ENCODE measurements at places on chromosomes 4 and X.

DNA sequence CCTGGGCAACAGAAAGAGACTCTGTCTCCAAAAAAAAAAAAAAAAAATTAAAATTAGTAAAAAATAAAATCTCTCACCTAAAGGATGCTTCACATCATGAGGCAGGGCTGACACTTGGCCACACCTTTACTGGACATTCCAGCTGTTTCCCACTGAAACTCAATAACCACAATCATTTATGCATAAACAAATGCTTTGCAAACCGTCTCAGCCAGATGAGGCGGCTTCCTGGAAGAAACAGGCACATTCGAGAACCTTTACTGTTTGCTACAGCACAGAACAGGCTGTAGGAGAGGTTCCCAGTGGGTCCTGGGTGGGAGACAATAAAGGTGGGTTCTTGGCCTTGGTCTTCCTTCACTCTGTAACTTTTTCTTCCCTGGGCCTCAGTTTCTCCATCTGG, 10.9 kb upstream of the TBC1D14 start:
- no peak for DNase-seq

GRCh38 chr4:124833831-124834505, 121.4 kb upstream of the ANKRD50 start:
- DNase-seq, result no peak

GRCh38 chrX:131734621-131735020, 190.7 kb downstream of the OR13H1 start:
- no peak for DNase-seq

DNA sequence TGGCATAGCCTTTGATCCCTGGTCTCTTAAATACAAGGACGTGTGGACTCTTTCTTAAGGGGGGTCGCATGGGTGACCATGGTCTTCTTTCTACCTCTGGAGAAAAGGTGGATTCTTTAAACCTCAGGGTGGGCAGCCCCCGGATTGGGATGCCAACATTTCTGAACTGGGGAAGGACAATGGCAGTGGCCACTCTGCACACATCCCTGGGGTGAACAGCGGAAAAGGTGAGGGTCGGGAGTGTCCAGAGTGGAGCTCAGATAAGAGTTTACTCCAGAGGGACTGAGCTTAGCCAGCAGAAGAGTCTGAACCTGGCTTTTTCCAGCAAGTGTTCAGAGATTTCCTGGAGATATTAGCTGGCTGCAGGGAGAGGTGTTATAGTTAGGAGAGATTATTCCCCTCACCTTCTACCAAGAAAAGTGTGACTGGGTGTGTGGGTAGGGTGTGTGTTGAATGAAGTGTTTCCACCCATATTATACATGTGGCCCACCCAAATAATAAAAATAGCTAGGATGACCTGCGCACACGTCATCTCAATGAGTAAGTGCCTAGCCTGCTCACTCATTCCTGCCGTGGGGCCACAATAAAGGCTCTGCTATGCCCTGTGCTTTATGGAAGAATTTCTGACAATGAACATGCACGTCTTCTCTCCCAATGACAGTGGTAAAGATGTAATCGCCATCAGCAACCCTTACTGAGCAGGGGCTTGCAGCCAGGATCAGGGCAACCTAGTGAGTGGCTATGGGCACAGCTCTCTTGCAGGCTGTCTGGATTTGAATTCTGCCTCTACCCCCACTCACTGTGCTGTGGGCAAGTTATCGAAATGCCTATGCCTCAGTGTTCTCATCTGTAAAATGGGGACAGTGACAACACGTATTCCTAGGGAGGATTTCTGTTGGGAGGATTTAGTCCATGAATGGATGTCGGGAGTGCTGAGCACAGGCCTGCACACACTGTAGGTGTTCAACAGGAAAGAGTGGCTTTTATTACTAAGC, 76.6 kb downstream of the SLC2A9 start:
- DNase-seq, result no peak

DNA sequence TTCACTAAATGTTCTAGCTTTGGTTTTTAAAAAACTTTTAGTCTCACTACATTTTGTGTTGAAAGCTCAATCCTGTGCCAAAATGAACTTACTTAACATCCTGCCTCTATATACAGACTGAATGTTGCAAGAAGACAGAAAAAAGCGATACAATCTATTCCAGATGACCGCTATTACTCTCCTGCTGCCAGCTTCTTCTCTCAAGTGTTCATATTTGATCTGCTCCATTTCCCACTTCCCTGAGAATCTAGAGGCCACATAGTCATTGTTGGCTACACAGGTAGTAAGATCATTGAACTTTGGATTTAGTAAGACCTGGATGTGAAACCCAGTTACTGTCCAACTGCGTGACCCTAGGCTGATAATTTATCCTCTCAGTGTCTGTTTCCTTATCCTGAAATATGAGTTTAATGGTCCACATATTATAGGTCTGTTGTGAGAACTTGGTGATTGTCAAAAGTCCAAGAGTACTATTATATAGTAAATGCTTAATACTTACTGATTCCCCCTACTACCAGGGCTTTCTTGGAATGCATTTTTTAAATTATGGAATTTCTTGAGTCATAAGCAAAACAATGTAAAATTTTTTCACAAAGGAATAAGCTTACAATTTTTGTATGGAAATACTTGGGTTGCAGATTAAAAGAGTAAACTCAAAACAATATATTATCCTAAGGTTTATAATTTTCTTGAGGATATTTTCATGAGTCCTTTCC, 976.8 kb upstream of the ADGRL3 start:
- no peak for DNase-seq

GRCh38 chrX:31423609-31424189, 351.9 kb upstream of the FTHL17 start:
- no peak for DNase-seq

GRCh38 chr4:4717692-4718091, 141.8 kb upstream of the MSX1 start:
- DNase-seq, result no peak

GRCh38 chr4:94782707-94783106, 25.0 kb downstream of the BMPR1B start:
- no peak for DNase-seq

GRCh38 chr4:1403591-1404572, 2.4 kb downstream of the NKX1-1 start:
- no peak for DNase-seq

DNA sequence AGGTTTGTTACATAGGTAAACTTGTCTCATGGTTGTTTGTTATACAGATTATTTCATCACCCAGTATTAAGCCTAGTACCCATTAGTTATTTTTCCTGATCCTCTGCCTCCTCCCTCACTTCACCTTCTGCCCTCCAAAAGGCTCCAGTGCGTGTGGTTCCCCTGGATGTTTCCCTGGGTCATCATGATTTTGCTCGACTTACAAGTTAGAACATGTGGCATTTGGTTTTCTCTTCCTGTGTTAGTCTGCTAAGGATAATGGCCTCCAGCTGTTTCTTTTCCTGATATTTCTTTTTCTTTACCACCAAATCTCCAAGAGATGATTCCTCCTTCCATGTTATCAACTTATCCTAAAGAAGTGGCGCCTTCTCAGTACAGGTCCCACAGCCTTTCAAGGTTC, 543.1 kb upstream of the ADGRL3 start:
- DNase-seq, result no peak

GRCh38 chr4:114034189-114034588, 54.7 kb upstream of the ARSJ start:
- no peak for DNase-seq

DNA sequence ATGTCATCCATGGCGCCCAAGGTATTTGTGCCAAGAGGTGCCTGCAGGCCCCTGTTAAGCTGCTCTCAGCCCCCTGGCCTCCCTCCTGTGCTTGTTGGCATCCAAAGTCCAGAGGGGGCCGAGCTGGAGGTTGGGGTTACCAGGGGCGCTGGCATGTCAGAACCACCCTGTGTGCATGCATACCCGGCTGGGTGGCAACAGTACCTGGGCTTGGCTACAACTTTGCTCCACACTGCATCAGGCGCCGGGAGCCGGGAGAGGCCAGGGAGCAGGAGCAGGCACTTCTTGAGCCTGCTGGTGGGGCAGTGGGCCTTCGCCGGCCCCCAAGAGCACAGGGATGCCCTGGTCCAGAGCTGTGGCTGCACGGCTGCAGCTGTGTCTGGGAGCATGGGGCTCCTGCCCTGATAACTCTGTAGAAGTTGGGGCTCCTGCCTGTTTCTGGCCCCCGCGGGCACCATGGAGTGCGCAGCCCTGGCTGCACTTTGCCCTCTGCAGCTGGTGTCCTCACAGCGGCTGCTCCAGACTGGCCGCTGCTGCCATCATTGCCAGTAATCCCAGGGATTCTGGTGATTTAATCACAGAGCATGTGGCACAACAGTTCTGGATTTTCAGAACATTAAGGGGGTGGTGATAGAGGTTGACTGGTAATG, 130.3 kb downstream of the ARHGAP10 start:
- no peak for DNase-seq

GRCh38 chr4:20938204-20938603, 237.9 kb downstream of the PACRGL start:
- no peak for DNase-seq

DNA sequence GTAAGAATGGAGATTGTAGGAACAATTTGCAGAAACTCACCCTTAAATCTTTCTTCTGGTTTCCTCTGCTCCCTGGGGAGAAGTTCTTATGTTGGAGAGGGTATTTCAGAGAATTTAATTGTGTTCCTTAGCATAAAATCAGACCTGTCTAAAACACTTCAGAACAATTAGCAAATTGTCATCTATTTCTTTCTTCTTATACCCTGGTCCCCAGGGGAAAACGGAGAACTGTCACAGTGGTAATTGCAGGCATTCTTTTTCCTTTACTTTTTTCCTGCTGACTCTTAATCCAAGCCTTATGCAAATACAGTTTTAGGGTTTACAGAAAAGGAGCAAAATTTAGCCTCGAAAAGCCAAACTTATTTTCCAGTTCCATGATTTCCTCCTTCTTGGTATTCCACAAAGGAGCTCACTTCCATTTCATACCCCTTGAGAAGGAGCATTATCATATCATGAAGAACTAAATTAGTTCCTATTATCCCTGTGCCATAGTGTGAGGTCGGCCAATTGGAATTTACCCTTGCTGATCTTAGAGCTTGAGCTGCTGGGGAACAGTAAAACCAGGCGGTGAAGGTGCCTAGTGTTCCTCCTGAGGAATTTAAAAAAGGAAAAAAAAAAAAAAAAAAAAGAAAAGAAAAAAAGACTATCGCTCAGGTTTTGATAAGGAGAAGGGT, 173.8 kb downstream of the IL15 start:
- DNase-seq, result no peak

DNA sequence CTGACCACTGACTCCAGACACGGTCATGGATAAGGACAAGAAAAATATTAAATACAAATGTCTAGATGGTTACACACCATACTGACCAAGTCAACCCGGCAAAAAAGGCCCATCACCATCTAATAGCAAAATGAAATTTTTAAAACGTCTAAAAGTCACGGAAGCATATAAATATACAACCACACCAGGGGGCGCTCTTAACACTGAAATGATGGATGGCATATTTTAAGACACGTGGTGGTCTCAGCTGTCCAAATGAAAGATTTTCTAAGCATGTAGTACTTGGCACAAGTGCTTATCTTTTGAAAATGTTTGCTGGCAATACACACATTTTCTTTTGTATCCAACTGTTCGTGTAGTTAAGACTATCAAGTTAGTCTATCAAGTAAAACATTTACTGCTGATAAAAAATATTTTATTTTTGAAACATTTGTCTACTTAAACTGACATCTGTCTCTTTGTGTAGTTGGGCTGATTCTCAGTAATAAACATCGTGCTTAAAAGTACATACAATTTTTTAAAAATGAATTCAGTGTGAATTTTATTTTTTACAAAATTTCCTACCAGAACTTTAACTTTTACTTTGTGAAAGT, 64.6 kb downstream of the COX7B2 start:
- DNase-seq, result no peak

- DNase-seq, result no peak
Observed at GRCh38 chrX:121258545-121258944, 211.1 kb downstream of the GLUD2 start.
